ENCODE measurements at places on chromosomes 12 and 14.

DNA sequence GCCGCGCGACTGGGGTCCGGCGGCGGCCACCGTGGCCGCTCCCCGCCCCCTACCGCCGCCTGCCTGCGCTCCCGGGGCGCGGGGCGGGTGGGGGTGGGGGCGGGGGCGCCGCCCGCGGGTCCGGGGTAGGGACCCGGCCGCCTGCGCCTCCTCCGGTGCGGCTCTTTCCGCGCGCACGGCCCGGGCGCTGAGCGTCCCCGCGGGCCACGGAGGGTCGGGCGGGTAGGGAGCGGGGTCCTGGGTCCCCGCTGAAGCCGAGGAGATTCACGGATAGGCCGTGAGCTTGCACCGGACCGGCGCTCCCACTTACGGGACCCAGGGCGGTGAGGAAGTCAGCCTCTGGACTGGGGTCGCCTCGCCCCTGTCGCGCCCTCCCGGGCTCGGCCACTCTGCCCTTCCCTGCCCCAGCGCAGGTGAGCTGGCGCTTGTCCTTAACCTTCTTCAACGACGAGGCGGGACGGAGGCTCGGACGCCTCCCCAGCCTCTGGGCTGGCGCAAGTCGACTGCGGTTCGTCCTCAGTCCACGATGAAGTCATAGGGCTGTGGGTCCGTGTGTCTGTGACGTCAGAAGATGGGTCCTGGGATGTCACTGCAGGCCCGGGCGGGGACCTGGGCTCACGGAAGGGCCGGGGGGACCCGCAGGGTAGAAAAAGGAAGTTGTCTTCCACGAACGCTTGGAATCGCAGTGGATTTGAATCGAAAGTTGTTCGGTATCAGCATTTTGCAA, 514 bp downstream of the FBXO34 start:
- DNase-seq = peak; percentile 10

GRCh38 chr14:69617796-69618195, 6.4 kb downstream of the SUSD6 start:
- DNase-seq = no peak

DNA sequence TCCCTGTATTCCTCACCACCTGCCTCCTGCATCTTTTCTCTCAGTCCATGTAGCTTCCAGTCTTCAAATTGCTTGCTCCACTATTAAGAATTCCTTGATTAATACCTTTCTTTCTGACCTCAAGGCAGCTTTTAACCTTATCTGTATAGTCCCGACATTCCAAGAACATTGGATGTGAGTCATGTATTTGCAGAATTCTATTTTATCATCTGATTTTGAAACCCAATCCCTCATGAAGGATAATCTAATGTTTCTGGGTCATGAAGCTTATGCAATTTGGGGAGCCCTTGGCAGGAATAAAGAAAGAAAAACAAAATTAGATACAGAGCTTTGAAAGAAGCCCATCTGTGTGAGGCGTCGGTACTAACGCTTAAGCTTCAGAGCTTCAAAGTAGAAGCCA, 63.4 kb upstream of the CCND2 start:
- DNase-seq = no peak

DNA sequence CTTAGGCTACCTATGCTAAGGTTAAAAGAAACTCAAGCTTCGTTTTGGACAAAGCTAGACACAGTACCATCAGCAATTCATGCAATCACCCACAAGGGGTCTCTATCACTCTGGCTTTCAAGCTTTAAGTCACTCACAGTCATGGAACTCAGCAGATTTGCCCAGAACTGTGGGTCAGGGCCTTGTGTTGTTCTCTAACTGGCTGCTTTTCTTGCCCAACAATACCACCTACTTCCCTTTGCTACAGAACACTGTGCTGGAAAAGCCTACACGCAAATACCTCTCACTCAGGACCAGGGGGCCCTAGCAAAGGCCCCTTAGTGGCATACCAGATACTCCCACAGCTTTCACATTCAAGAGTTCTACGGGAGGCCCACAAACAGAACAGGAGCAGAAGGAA, 9.1 kb downstream of the NEMP1 start:
- DNase-seq = no peak
